ENCODE measurements at places on chromosomes 11 and 22.

DNA sequence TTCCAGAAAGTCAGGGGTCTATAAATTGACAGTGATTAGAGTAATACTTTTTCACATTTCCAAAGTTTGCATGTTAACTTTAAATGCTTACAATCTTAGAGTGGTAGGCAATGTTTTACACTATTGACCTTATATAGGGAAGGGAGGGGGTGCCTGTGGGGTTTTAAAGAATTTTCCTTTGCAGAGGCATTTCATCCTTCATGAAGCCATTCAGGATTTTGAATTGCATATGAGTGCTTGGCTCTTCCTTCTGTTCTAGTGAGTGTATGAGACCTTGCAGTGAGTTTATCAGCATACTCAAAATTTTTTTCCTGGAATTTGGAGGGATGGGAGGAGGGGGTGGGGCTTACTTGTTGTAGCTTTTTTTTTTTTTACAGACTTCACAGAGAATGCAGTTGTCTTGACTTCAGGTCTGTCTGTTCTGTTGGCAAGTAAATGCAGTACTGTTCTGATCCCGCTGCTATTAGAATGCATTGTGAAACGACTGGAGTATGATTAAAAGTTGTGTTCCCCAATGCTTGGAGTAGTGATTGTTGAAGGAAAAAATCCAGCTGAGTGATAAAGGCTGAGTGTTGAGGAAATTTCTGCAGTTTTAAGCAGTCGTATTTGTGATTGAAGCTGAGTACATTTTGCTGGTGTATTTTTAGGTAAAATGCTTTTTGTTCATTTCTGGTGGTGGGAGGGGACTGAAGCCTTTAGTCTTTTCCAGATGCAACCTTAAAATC lies 5.3 kb downstream of the MALAT1 start:
- no peak for DNase-seq

DNA sequence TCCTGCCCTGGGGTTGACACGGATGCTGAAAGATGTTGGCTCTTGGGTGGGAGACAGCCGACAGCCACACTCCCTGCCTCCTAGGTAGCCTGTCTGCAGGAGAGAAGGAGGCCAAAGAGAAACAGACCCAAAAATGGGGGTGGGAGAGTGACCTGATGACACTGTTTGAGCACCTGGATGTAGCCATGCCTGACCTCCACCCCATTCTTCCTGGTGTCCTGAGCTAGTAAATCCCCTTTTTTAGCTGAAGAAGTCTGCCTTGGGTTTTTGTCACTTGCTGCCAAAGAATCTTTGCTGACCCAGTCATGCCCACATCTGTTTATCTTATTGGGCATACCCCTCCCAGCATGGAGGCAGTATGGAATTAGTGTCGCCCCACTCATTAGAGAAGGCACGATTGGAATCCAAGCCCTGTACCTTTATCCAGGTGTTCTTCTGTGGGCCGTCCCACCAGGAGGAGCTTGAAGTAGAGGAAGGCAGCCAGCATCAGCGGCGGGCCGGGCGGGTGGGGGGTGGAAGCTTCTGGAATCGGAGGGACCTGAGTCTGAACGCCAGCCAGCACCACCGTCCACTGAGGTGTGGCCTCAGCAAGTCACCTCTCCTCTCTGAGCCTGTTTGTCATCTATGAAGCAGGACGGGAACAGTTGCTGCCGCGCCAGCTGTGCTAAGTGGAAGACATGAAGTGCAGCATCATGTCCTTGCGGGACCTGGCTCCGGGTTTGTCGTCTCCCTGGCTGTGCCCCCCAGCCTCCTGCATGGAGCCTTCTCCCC lies 37.8 kb downstream of the IGHMBP2 start:
- DNase-seq: no peak

GRCh38 chr22:29315286-29316140 lies at the start of gene RASL10A:
RASL10A (minus strand) TSS chr22:29315697; CDS start chr22:29315246, 451 bp downstream.
- DNase-seq: no peak

- DNase-seq: no peak
Observed at GRCh38 chr11:78567209-78567608, 7.5 kb downstream of the NARS2 start.

- DNase-seq: no peak
Observed at GRCh38 chr11:121711939-121712338, 259.2 kb upstream of the SORL1-AS1 start.

- DNase-seq: no peak
Observed at GRCh38 chr11:109338131-109338530, 83.9 kb upstream of the C11orf87 start.

DNA sequence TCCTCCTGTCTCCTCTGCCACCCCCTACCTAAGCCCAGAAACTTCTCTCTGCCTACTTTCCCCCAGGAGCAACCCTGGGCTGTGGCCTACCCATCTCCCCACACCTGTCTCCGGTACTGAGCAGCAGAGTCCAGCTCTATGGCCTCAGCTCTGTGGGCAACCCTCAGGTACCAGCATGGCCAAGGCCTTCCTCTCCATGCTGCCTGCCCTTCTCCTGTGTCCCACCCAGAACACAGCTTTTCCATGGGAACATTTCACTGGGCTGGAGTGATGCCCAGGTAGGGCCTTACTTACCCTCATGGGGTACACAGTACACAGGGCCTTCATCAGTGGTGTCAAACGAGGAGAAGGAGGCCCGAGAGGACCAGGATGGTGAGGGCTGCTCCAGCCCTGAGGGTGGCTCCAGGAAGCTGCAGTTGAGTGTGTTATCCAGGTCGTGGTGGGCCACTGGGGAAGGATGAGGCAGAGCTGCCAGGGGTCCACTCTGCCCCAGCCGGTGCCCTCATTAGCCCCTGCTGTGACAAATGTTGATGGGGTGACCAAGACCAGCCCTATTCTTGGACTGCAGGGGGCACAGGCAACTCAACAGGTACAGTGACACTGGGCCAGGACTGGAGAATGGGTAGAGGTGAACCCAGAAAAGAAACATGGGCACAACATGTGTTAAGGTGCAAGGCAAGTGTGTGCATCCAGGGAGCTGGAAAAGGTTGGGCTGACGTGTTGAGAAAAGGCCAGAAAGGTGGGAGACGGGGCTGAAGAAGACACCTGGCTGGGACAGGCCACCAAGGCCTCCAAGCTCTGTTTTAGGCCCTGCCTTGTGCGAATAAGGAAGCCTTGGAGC lies 10.3 kb downstream of the SCARF2 start:
- no peak for DNase-seq

DNA sequence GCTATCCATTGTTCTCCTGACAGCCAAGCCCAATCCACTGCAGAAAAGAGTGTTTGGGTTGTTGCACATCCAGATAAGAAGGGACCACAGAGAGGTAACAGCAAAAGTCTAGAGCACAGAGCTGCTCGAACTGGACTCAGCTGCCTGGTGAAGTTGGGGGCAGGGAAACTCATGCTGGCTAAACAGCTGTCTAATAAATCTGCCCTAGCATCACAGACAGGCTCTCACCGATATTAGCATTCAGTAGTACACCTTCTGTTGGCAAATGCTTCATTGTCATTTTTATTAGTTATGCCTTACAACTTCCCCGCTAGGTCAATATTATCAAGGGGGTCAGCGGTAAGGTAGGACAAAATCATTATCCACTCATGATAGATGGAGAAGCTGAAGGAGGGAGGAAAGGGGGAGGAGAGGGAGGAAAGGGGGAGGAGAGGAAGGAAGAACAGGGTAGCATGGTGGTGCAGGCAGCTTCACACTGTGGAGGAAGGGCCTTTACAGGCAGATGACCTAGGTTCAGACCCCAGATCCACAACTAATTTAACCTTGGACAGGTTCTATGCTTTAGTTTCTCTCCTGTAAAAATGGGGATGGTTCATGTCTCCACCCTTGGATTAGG lies 102.7 kb downstream of the LARGE1 start:
- no peak for DNase-seq

DNA sequence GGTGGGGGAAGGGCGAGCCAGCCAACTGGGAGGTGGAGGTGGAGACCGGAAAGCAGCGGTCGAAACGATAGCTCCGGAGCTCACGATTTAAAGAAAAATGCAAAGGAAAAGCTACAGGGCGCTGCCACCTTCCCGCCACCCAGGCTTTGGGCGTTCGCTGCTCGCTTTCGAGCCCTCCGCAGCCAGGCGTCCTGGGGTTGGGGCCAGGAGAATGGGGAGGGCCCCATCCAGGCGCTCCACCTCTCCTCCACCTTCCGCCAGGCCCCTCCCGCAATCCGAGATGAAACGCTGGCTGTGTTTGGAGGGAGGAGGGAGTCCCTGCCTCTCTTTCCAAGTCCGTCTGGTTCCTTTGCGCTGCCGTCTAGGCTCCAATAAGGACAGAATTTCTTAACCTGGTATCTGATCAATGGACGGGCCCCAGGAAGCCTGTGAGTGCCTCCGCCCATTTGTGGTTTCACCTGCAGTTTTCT lies 483 bp upstream of the ABTB2 start:
- DNase-seq: no peak

- no peak for DNase-seq
Observed at GRCh38 chr11:128765104-128765503, 71.2 kb downstream of the FLI1 start.

GRCh38 chr11:125995313-125995712 lies 49.5 kb downstream of the VSIG10L2 start:
- no peak for DNase-seq

- no peak for DNase-seq
Observed at GRCh38 chr11:44525473-44526252, 39.8 kb upstream of the CD82 start.

GRCh38 chr22:19937616-19938473 lies 3.7 kb upstream of the COMT start:
- DNase-seq: no peak

GRCh38 chr11:116109228-116109627 lies 605.0 kb upstream of the CADM1 start:
- DNase-seq: no peak

DNA sequence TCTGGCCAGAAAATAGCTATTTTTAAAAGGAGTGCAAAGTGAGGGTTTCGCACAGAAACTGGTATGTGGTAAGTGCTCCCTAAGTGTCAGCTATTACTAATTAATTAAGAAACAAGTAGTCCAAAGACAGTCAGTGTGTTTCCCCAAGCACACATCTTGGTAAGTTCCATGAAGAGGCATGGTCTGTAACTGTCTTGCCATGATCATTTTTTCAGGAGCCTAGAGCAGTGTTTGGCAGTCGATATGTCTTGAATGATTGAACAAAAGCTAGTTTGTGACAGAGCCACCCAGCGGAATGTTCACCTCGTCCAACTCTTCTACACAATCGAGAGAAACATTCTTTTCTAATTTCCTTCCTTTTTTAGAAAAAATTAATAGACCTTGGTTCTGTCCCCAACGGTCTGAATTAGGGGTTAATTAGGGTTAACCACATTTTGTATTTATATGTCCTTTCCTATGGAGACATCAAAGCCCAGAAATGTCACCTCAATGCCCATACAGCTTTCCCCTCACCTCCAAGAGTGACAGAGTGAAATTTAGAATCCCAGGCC lies 57.6 kb upstream of the FTH1 start:
- DNase-seq: no peak

GRCh38 chr22:34866495-34867131 lies 199.3 kb upstream of the ISX start:
- no peak for DNase-seq

- no peak for DNase-seq
Observed at GRCh38 chr11:2686360-2687222, 13.2 kb downstream of the KCNQ1OT1 start.

GRCh38 chr11:118623269-118623655 lies 15.8 kb downstream of the PHLDB1 start:
- DNase-seq: no peak

DNA sequence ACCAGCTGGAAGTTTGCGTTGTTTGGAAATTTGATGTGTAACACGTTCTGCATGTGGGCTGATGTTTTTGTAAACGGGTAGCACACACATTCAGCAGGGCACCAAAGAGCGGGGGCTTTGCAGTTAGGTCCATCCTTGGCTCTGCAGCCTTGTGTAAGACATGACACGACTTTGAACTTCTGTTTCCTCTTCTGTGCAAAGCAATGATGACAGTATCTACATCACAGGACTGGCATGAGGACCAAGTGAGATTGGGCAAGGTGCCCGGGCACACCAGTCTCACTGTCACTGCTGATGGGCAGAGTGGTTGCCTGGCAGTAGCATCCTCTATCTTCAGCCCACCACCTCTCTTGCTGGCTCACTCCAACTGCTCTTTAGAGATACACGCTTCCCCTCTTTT lies 3.3 kb downstream of the TCN2 start:
- no peak for DNase-seq

GRCh38 chr11:115097796-115098408 lies 406.3 kb downstream of the CADM1 start:
- no peak for DNase-seq
